ENCODE measurements at places on chromosomes 6 and 20.

GRCh38 chr6:44264154-44265006 lies 971 bp downstream of the NFKBIE start:
- peak; percentile 41 for DNase-seq

DNA sequence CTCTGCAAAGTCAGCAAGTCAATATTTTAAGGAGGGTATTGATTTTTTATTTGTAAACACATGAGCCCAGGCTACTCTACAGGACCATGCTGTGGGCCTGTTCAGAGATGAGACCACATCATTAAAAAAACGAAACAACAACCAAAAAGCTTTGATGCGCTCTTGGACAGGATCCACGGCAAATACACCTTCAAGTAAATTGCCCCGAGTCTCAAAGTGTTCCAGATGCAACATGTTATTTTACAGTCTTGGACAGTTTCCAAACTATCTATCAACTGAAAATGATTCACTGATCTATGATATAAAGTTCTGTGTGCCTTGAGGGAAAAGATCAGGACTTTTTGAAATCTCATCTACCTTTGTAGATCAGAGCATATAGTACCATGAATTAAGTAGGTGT lies 25.8 kb upstream of the CARMIL1 start:
- DNase-seq, result no peak

DNA sequence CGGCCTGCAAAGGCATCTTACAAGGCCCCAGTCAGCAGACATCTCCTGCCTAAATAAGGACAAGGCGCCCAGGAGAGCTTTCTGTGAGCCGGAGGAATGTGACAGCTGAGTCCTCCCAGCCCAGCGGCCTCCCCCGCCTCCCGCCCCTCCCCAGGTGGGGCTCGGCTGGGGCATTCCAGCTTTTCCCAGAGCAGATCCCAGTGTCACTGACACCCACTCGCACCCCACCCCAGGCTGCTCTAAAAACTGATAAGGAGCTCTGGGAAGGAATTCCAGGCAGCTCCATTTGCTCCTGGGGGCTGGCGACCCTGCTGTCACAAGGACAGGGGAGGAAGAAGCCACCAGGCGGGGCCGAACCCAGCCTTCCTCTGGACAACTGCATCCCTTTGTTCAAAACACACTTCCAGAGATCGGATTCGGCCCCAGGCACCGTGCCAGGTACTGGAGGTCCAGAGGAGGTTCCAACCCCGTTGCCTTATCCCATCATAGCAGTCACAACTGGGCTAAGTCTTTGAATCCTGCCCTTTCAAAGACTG lies 49.7 kb downstream of the JPH2 start:
- no peak for DNase-seq

- no peak for DNase-seq
Observed at GRCh38 chr6:139028215-139028657, 309 bp upstream of the ABRACL start.

DNA sequence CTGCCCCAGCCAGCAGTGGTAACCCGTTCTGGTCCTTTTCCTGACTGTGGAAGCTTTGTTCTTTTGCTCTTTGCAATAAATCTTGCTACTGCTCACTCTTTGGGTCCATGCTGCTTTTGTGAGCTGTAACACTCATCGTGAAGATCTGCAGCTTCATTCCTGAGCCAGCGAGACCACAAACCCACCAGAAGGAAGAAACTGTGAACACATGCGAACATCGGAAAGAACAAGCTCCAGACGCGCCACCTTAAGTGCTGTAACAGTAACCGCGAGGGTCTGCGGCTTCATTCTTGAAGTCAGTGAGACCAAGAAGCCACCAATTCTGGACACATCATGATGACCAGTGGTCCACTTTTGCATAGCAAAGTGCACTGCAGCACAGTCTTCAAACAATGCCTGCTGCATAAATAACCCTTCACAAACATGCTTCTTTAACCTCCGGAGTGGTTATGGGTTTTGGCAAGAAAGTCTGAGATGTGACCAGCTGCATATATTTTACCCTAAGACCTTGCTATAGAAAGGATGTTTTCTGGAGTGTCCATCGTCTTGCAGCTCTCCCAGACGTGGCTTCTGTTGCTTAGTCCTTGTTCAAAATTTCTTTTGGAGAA lies 8.9 kb upstream of the MUC22 start:
- DNase-seq, result no peak

- DNase-seq, result no peak
Observed at GRCh38 chr20:37315021-37315451, 25.6 kb downstream of the MANBAL start.

GRCh38 chr6:137106183-137106582 lies 61.4 kb upstream of the IL20RA start:
- DNase-seq, result no peak

DNA sequence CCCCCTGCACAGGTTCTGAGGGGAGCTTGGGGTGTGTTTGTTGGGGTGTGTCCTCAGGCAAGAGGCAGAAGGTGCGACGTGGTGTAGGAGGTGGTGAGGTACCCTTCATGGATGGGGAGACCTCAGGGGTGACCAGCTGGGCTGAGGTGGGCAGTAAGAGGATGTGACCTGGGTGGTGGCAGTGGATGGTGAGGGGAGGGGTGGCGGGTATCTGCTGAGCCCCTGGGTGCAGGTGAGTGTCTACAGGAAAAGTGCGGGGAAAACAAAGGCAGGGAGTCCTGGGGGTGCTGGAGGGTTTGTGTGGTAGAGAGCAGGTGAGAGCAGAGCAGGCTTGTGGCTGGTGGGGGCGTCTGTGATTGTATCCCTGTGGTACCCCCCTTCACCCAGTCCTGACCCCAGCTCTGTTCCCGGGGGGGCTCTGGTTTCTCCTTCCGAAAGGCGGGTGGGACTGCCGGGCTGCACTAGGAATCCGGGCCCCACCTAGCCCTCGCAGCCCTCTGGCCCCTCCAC lies 631 bp downstream of the RAET1L start:
- no peak for DNase-seq

GRCh38 chr6:83314693-83315092 lies 116.2 kb downstream of the ME1 start:
- DNase-seq, result no peak

DNA sequence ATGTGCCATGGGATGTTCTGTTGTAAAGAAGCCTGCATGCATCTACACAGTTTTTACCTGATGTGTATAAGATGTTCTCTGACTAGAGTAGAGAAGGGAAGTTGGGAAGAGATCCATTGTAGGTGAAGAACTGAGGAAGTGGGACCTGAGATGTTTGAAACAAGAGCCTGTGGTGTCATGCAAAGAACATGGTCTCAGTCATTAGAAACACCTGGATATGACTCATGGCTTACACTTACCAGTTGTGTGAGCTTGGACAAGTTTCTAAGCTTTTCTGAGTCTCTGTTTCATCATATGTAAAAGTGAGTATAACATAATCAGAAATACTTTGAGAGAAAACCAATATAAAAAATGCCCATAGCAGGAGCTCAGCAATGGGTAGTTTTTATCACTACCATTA lies 51.9 kb upstream of the SEC63 start:
- no peak for DNase-seq

DNA sequence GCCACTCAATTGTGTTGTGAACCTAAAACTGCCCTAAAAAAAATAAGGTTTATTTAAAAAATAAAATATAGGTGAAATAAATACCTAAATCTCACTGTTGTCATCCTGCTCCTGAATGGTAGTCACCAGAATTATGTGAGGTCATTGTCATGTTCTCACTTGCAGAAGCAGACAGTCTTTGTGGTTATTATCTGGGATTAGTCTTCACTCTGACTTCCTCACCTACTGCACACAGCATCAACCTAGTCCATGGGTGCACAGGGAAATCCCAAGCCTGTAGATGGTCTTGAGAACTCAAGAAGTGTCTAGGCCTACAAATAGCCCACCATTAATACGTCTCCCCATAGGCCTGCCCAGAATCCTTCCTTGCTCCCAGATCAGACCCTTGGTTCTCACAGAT lies 97.0 kb downstream of the FOXF2 start:
- no peak for DNase-seq

DNA sequence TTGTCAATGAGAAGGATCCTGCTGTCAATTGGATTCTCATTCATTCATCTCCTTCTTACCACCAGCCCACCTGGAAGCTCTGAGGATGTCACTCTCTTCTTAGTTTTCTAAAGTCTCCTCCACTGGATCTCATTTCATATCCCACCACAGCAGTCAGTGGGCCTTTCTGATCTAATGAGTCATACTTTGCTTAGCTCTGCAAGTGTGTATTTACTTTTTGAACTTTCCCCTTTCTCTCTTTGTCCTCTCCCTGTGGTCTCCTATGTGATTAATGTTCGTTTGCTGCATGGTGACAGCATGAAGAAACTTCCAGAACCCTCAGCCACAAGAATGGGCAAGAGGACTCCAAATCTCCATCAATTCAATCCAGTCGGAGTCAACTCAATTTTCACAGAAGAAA lies 63.6 kb upstream of the SYNDIG1 start:
- no peak for DNase-seq

- no peak for DNase-seq
Observed at GRCh38 chr6:85612690-85613474, 19.2 kb upstream of the SNX14 start.

DNA sequence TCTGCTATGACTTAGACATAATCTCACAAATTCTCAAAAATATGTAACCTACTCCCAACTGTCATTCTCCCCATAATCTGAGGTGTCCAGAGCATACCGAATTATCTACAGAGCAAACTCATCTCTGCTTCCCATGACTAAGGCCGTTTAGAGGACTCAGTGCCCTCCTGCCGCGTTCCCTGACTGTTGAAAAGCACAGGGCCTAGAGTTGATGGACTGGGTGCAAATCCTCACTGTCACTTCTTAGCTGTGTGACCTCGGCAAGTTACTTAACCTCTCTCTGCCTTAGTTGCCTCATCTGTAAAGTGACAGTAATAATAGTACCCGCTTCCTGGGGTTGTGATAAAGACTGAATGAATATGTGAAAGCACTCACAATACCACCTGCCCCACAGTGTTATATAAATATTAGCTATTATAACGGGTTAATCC lies 4.7 kb upstream of the TUBB2A start:
- peak; percentile 8 for DNase-seq

GRCh38 chr6:110041126-110041525 lies 63.0 kb downstream of the GPR6 start:
- DNase-seq, result no peak

GRCh38 chr20:7980332-7981046 lies 39.1 kb downstream of the TMX4 start:
- peak; percentile 17 for DNase-seq

- no peak for DNase-seq
Observed at GRCh38 chr6:169473663-169474062, 220.0 kb upstream of the THBS2 start.

DNA sequence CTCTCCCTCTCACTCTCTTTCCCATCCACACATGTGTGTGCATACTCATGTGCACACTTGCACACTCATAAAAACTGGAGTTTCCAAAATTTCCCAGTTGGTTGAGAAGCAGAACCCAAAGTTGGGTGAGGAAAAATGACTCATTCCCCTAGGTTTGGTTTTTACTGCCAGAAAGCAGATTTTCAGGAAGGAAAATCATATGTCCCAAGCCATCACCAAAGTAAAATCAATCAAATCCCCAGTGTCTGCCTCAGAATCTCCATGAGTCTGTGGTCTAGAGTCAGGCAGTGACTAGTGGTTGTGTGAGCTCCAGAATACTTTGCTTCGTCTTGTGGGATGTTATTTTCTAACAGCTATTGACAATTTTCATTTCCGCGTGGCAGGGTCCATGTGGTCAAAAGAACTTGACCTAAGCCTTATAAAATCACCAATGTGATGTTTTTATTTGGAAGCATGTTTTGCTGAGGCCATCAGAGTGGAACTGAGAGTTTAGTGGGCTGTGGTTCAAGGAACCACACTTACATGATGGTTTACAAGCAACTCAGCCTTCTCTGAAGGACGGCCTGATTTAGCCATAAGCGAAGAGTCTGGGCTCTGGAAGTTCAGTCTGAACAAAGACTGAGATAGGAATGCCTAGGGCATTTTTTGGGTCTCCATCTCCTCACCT lies 81.9 kb upstream of the CCN6 start:
- DNase-seq, result no peak

DNA sequence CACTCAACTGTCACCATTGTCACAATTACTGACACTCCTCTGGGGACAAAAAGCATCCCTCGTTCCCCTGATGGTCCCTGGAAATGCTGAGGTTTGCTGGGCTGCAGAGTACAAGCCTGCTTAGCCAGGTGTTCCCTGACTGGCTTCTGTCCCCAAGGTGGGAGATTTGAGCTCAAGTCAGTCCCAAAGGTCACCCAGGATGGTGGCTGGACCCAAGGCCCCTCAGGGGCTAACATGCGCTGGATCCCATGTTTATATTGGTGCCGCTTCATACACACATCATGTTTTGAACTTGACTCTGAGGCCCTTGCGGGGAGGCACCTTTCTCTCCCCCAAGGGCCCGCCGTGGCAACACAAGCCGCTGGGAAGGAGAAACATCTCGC lies 44.2 kb downstream of the PMEPA1 start:
- no peak for DNase-seq

GRCh38 chr6:134026597-134026996 lies 25.8 kb downstream of the SLC2A12 start:
- DNase-seq, result no peak

Data from CD4-positive, alpha-beta T cell treated with Interleukin-2 at 100 ng/mL for 4 hours (primary cell).